ENCODE measurements at places on chromosomes 11 and 22.
A peak's percentile ranks its signal among the peaks of the same experiment; 100 is the strongest.

GRCh38 chr11:102983486-102983885, 28.0 kb upstream of the MMP13 start:
- no peak for DNase-seq

GRCh38 chr11:114291381-114291780, 4.8 kb upstream of the NNMT start:
- no peak for DNase-seq

DNA sequence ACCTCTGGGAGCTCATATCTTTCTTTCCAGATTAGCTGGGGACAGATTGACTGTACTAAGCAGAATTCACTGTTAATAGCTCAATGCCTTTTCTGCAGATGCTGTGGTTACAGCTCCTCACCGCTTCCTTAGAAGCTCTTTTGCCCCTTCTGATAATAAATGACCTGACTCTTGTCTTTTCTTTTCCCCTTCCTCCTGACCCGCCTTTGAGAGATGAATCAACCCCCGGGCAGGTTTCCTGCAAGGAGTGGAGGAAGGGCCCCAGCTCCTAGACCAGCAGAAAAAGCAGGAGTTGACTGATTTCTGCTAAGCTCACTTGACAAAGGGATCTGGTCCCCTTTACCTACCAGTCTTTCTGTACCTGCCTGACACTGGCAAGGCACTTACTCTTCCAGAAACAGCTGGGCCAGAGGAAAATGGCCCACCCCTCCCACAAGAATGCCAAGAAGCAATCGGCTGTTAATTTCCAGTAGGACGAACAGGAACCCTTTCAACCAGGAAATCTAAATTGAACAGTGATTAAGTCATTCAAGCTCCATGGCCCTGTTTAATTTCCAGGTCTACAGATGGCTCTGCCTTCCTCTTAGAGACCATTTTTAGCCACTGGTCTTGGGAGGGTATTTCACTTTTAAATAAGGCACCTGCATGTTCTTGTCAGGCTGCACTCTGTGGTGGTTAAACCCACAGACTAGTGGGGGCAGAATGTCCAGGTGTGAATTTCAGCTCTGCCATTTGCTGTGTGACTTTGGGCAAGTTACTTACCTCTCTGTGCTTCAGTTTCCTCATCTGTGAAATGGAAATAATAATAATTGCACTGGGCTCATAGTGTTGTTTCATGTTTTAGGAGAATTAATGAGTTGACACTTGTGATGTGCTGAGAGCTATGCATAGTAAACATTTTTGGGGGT, 67.5 kb downstream of the PRR5L start:
- DNase-seq, result no peak

- DNase-seq, result no peak
Measured at GRCh38 chr22:48391171-48391711, 1436.4 kb downstream of the BRD1 start.

DNA sequence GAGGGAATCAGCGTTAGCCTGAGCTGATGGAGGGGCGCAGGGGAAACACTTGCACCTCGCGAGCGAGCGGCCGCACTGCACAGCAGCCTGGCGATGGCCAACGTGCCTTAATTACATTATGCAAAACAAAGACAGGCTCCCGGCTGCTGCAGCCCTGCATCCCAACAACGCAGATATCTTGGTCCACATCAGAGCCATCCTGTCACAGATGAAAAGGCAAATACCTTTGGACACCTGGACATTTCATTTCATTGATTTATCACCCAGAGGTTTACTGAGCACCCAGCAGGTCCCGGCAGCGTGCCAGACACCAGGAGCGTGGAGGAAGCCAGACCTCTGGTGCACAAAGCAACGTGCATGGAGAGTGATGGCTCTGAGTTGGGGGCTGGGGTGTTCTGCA, 843.0 kb downstream of the TBC1D22A start:
- DNase-seq, result no peak

- no peak for DNase-seq
Measured at GRCh38 chr11:34887260-34887659, 28.9 kb downstream of the APIP start.

GRCh38 chr22:37739035-37739434, 42.2 kb downstream of the TRIOBP start:
- no peak for DNase-seq

DNA sequence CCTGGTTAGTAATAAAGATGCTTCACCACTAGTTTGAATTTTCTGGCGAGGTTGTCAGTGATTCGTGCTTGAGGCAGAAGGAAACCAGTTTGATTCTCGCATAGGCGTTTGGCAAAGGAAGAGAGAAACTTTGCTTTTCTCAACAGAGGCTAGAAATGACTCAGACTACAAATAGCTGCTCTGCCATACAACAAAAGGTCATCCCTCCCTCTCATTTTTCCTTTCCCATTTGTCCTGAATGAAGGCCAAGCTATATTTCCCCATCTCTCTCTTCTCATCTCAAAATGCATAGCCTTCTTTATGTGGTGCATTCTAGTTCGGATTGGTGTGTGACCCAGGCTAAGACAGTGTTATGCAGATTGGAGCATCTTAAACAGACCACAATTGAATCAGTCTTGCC, 741.4 kb downstream of the NTM start:
- no peak for DNase-seq

DNA sequence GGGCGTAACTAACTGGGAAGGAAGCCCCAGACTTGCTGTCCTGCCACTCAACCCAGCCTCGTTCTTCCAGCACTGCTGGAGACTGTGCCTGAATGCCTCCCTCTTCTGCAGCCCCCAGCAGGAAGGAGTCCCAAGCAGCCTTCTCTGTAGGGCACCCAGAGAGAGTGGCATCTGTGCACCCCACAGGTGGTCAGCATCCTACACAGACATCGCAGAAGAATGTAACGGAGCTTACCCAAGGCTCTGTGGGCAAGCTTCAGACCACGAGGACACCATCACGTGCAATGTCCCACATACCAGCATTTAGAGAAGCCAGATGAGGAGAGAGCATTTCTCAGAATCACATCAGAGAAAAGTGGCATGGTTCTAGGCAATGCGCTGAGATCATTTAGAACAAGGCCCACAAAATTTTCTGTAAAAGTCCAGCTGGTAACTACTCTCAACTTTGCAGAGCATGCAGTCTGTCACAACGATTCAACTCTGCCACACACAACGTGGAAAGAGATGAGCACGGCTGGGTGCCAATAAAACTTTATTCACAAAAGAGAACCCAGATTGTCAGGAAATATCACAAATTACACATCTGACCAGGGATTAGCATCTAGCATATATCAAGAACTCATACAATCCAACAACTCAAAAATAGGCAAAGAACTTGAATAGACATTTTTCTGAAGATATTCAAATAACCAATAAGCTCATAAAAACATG, 33.4 kb downstream of the SHANK2 start:
- DNase-seq, result no peak

- no peak for DNase-seq
Measured at GRCh38 chr11:14969901-14970323, 2.2 kb downstream of the CALCA start.

DNA sequence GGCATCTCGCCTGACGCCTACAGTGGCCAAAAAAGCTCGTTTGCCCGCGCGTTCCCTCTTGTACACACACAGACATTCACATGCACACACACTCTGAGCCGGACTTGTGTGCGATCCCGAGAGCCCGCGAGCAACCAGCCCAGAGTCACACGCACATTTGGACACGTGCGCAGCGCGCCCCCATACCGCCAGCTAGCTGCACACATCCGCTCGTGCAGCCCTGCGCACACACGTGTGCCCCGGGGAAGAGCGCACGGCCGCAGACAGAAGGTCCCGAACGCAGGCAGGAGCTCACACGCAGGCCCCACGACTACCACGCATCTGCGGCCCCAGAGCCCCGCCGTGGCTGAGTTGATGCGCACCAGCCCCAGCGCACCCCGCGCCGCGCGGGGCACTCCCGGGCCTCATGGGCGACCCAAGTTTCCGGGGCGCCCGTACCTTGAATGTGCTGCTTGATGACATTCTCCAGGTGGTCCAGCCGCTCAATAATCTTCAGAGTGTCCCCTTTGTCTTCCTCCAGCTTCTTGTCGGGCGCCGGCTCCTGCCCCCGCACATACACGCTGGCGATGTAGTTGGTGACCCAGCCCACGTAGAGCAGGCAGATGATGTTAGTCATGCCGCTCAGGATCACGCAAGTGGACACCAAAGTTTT, 758 bp downstream of the GALNT18 start:
- DNase-seq, result no peak

DNA sequence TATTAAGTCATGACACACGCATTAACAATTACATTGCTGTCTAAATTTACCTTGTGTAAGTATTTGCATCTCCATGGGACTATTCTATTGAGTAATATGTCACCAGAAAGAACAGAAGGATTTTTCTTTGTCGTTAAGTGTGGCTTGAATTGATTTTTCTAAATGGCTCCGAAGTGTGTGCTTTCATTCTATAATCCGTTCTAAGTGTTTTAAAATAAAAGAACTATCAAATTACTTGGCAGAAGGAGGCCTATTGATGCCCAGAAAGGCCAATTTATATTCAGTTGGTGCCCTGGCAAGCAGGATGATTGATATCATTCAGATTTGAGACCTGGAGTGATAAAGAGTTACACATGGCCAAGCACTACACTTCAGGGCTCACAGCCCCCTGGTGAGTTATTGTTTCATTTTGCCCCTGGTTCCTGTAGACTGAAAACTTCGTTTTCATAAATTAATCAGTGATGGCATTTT, 538.9 kb upstream of the ANO5 start:
- DNase-seq, result no peak

- DNase-seq, result no peak
Measured at GRCh38 chr11:93958991-93959390, 62.2 kb upstream of the HEPHL1 start.

DNA sequence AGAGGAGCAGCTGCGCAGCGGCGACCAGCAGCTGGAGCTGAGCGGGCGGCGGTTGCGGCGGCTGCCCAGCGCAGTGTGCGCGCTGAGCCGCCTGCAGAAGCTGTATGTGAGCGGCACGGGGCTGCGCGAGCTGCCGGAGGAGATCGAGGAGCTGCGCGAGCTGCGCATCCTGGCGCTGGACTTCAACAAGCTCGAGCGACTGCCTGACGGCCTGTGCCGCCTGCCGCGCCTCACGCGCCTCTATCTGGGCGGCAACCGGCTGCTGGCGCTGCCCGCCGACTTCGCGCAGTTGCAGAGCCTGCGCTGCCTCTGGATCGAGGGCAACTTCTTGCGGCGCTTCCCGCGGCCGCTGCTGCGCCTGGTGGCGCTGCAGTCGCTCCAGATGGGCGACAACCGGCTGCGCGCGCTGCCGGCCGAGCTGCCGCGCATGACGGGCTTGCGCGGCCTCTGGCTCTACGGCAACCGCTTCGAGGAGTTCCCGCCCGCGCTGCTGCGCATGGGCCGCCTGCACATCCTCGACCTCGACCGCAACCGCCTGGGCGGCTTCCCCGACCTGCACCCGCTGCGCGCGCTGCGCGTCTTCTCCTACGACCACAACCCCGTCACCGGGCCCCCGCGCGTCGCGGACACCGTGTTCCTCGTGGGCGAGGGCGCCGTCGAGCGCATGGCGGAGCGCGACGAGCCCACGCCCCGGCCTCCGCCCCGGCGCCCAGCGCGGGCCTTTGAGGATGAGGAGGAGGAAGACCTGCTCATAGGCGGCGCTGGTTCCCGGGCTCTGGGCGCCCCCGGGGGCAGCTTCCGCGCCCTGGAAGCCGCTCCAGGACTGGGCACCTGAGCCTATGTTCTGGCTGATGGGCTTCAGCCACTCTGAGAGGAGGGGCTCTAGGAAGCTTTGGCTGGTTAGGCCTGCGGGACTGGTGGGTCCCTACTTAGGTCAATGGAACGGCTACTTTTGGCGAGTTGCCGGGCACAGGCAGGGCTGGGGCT, 787 bp downstream of the LRRC10B start:
- peak; percentile 52 for DNase-seq

GRCh38 chr11:107408762-107409211, 48.8 kb downstream of the CWF19L2 start:
- DNase-seq, result no peak

GRCh38 chr22:37095113-37095512, 14.4 kb downstream of the TMPRSS6 start:
- DNase-seq, result no peak

- no peak for DNase-seq
Measured at GRCh38 chr11:77602381-77603088, 12.8 kb downstream of the AQP11 start.

GRCh38 chr11:111309215-111309915, 11.0 kb downstream of the POU2AF3 start:
- no peak for DNase-seq

DNA sequence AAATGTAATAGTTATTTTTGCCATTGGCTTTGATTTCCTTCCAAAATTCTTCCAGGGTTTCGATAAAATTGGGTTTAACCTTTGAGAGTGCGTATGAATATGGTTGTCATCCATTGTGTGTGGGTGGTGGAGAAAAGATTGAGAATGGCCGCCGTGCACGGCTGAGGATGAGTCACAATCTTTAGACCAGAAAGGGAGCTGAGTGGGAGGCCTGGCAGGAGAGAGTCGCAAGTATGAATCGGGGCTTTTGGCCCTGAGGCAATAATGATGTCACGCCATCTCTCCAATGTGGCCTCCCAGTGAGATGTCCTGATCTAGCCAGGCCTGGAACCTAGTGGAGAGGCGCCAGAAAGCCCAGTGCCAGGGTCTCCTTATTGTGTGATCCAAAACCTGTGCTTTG, 33.1 kb upstream of the SMPD1 start:
- no peak for DNase-seq

- no peak for DNase-seq
Measured at GRCh38 chr11:92528001-92528400, 303.4 kb downstream of the FAT3 start.

- DNase-seq, result no peak
Measured at GRCh38 chr22:39392341-39392948, 7.1 kb upstream of the TAB1 start.

DNA sequence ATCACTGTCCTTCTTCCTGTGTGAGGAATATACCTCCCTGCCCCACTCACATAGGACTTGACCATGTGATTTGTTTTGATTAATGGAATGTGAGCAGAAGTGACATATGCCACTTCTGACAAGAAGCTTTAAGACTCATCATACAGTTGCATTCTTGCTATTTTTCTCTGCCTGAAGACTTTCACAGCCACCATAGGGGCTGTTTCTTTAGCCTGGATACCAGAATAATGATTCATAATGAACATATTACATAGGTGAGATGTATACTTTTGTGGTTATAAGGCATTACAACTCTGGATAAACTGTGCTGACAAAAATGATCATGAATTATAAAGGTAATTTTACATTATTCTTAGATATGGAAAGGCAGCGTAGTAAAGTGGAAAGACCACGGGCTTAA, 798.0 kb downstream of the DLG2 start:
- DNase-seq, result no peak
